ENCODE measurements at places on chromosomes 2 and 18.

GRCh38 chr2:46564811-46565241 is 85.5 kb downstream of the TMEM247 start:
- DNase-seq, result no peak

DNA sequence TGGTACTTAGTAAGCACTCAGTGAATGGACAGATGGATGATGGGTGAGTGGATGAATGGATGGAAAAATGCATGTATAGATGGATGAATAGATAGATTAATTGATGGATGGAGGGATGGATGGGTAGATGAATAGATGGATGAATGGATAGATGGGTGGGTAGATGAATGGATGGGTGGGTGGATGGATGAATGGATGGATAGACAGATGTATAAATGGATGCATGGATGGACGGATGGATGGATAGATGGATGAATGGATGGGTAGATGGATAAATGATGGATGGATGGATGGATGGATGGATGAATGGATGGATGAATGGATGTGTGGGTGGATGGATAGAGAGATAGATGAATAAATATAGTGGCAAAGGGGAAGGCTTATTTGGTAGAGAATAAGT is 83.6 kb downstream of the ACOXL start:
- DNase-seq, result no peak

DNA sequence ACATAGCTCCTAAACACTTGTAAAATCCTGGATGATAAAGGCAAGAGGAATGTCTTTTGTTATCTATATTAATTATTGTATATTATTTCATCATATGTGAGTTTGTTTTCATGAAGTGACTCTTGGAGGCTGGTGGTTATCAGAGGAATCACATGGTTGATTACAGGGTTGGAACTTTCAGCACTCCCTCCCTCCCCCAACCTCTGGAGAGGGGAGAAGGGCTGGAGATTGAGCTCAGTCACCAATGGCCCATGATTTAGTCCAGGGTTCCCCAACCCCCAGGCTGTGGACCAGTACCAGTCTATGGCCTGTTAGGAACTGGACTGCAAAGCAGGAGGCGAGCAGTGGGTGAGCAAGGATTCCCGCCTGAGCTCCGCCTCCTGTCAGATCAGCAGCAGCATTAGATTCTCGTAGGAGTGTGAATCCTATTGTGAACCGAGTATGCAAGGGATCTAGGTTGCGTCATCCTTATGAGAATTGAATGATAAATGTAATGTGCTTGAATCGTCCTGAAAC is 37.7 kb downstream of the FBXO48 start:
- DNase-seq, result no peak

GRCh38 chr18:12377556-12378197 is 650 bp upstream of the AFG3L2 start:
- DNase-seq, result no peak

GRCh38 chr18:59715966-59716369 is 18.7 kb upstream of the CCBE1 start:
- no peak for DNase-seq

DNA sequence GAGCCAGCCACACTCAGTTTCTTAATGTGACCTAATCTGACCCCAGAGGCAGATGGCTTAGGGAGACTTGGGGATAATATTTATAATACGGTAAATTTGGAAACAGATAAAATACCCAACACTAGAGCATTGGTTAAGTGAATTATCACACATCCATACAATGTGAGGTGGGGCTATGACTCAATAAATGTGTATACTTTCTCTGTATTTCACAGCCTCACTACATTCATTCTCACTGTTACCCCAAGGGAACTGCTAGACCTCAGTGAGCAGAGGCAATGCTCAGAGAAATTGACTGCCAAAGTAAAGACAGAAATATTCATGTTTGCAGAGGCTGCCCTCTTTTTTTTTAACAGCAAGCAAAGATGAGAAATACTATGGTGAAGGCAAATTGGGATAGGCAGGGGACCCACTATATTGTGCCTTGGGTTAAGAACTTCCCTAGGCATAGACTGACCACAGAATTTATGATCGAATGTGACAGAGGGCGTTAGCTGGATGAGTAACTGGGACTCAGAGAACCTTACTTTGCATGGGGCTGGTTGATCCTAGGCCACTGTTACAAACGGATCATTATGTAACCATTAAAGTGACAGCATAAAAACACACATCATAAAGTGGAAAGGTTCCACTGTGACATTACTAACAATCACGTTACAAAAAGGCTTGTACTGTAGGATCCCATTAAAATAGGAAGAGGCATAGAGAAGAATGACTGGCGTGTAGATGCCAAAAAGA is 246.0 kb upstream of the LYPD1 start:
- no peak for DNase-seq

- DNase-seq, result no peak
Measured at GRCh38 chr18:75723521-75724340, 296.2 kb upstream of the SMIM21 start.

- DNase-seq, result no peak
Measured at GRCh38 chr2:197263077-197263476, 47.5 kb downstream of the ANKRD44 start.

DNA sequence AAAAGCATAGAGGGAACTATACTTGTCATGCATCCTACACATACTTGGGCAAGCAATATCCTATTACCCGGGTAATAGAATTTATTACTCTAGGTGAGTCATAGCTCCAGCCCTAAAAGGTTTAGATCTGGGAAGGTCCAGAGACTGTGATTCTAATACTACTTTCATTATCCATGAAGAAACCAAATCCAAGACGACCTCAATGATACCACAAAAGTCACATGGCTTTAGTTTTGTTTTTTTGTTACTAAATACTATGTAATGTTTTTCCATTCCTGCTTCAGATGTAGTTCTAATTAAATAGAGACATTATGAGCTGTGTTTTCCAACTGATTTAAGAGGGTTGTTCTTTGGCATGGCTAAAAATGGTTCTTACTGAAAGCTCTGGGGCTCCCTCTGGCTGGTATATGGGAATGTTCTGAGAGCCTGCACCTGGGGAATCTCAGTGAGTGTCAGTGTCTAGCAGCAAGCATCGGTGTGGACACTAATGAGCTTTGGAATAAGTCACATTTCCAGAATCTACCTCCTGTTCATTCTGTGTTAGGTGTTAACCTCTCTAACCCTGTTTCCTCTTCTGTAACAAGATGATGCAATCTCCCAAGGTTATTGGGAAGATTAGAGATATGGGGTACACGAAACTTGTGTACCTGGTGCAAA is 20.5 kb upstream of the IL1RL2 start:
- DNase-seq, result peak; percentile 57

DNA sequence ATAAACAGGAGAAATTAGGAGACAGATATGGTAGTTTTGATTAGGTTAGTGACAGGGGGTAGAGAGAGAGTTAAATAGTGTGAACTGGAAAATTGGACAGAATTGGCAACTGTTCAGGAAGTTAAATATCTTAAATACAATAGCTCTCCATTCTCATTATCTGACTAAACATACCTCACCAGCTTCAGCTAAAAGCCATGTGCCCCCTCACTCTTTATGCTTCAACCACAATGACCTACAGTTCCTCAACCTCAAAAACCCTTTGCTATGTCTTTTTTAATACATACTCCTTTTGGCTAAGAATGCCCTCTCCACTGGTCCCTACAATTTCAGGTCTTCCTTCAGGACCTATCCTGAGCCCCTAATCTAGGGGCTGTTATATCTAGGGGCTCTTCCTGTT is 740.2 kb upstream of the ZEB2 start:
- DNase-seq, result no peak

GRCh38 chr2:39380525-39381150 is 56.4 kb downstream of the MAP4K3 start:
- DNase-seq, result no peak

- DNase-seq, result peak; percentile 47
Measured at GRCh38 chr2:99864561-99865553, 277.5 kb downstream of the AFF3 start.

GRCh38 chr2:215293879-215294278 is 18.0 kb upstream of the ATIC start:
- DNase-seq, result no peak

DNA sequence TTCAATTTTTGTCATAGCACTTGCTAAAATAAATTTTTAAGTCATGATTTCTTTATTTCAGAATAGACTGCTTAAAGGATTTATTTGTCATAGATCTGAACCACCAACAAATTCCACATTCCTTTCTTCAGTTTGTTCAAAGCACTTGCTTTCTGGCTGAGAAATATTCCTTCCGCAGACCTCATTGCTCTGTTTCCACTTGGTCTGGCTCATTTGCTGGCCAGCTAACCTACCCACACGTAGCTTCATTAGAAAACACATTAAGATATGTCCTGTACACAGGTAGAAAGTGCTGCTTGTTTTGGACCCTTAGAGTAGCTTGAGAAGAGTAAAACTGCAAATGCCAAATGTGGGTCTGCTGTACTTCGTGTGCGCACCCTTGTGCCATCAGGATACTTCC is 166.7 kb upstream of the EPAS1 start:
- DNase-seq, result no peak

DNA sequence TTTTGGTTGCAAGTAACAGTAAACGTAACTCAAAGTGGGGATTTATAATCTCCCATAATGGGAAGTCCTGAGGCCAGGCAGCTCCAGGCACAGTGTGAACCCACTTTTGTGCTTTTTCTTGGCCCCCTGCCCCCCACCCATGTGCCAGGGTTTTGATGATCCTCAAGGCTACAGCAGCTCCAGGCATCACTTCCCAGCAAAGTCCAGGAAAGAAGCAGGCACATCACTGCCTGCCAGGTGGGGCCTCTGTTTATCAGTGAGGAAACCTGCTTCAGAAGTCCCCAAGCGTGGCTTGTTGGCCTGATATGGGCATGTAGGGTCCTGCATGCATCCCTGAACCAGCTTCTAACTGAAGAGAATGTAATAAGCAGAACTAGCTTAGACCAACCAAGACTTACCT is 299.2 kb upstream of the SKOR2 start:
- DNase-seq, result no peak

- peak; percentile 66 for DNase-seq
Measured at GRCh38 chr2:222318712-222319585, 20.2 kb upstream of the PAX3 start.
